ENCODE measurements at places on chromosomes 4 and X.

GRCh38 chrX:154595559-154596249 lies 10.8 kb downstream of the CTAG1A start:
- H3K36me3 ChIP-seq, result no peaks in the 10 kb centered on the region
- DNase-seq, result no peak
- no peak overlapping the region for H3K4me3 ChIP-seq
- no peak overlapping the region for H3K27ac ChIP-seq
- no peaks in the 10 kb centered on the region for H3K27me3 ChIP-seq

DNA sequence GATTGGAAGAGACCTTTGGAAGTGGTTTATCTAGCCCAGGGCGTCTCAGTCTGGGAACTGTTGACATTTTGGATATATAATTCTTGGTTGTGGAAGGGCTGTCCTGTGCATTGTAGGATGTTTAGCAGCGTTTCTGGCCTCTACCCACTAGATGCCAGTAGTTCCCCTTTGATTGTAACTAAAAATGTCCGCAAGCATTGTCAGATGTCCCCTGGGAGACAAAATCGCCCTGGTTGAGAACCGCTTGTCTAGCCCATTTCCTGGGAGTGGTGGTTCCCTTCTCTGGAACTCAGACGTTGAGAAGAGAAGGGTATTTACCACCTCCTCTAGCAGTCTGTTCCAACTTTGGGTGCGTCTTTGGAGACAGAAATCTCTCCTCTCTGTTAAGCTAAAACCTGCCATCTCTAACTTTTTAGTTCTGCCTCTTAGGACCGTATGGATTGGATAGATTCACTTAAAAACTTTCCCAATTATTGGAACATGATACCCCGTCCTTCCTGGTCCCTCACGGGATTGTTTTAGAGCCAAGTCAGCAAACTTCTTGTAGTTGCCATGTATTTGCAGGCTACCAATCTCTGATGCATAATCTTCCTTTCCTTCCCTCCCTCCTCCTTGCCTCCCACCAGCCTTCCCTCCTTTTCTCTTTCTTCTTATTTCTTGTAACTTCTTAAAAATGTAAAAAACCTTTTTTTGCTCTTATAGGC lies 13.9 kb downstream of the TMEM165 start:
- H3K4me3 ChIP-seq, result no peak overlapping the region
- H3K27ac ChIP-seq, result peak overlapping the region; percentile 71
- no peaks in the 10 kb centered on the region for H3K27me3 ChIP-seq
- peaks cover 11% of the 10 kb centered on the region for H3K4me1 ChIP-seq

DNA sequence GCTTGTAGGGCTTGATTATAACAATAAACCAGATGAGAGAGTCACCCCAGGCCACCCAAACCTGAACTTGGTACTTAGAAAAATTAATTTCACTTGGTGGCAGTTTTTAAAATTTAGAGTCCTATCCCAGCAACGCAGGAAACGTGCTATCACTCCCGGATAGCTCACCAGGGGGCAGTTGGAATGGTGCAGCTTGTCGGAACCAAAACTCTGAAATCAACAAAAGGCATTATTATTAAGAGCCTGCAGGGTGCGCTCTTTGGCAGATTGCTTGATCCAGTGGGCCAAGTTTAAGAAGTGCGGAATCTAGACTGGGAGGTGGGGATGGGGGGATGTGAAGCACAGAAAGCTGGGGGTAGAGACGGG lies 2.4 kb downstream of the FRAS1 start:
- H3K4me1 ChIP-seq, result peaks cover 3% of the 10 kb centered on the region
- no peaks in the 10 kb centered on the region for H3K36me3 ChIP-seq
- no peak overlapping the region for H3K27ac ChIP-seq

- no peaks in the 10 kb centered on the region for H3K27me3 ChIP-seq
- no peak for DNase-seq
- no peaks in the 10 kb centered on the region for H3K4me1 ChIP-seq
- H3K36me3 ChIP-seq, result no peaks in the 10 kb centered on the region
- no peak overlapping the region for H3K4me3 ChIP-seq
Observed at GRCh38 chr4:99219479-99219878, 433 bp upstream of the ADH6 start.

- no peaks in the 10 kb centered on the region for H3K4me1 ChIP-seq
- no peak overlapping the region for H3K4me3 ChIP-seq
- H3K27me3 ChIP-seq, result peaks cover 53% of the 10 kb centered on the region
- H3K27ac ChIP-seq, result no peak overlapping the region
- DNase-seq, result no peak
Observed at GRCh38 chrX:151184705-151185104, 8.3 kb downstream of the GPR50 start.

- DNase-seq, result no peak
- no peak overlapping the region for H3K4me3 ChIP-seq
- no peaks in the 10 kb centered on the region for H3K27me3 ChIP-seq
- H3K4me1 ChIP-seq, result no peaks in the 10 kb centered on the region
- H3K36me3 ChIP-seq, result no peaks in the 10 kb centered on the region
Observed at GRCh38 chrX:13080128-13080795, 35.8 kb upstream of the FAM9C start.

GRCh38 chr4:51885363-51885762 lies 42.4 kb downstream of the DCUN1D4 start:
- DNase-seq, result peak; percentile 50
- peaks cover 19% of the 10 kb centered on the region for H3K36me3 ChIP-seq
- H3K27ac ChIP-seq, result peak overlapping the region; percentile 13

DNA sequence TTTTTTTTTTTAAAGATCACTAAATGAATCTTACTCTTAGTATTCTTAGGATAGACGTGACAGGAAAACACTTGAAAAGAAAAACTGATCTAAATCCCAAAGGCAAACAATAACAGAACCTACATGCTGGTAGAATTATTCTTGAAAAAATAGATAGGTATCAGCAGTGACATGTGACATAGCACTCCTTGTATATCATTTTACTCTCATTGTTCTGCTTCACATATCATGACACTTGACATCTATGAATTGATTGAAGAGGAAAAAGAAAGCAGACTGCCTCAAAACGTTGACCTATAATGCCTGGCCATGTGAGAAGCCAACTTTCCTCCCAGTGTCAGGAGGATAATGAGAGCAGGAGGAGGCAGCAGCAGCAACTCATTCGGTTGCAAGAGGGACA lies 555.2 kb downstream of the GABRG1 start:
- H3K4me3 ChIP-seq, result no peak overlapping the region
- no peaks in the 10 kb centered on the region for H3K36me3 ChIP-seq
- no peak for DNase-seq
- H3K27ac ChIP-seq, result no peak overlapping the region
- H3K27me3 ChIP-seq, result no peaks in the 10 kb centered on the region
- H3K4me1 ChIP-seq, result no peaks in the 10 kb centered on the region

DNA sequence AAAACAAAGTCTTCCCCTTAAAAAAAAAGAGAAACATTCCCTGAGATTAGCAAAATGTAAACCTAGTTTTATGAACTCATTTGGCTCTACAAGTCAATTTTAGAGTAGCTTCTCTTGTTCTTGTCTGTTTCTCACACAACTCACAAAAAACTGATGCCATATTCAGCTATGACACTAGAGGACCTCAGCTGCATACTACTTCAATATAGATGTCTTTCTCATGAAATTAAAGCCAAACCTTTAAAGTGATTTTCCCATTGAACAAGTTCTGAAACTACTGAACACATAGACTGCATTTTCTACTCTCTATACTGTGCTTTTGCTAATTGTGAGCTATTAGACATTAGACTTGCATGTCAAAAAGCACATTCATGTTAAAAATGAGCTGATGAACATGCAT lies 49.8 kb downstream of the TBCK start:
- H3K27me3 ChIP-seq, result no peaks in the 10 kb centered on the region
- no peak overlapping the region for H3K27ac ChIP-seq
- no peak overlapping the region for H3K4me3 ChIP-seq
- H3K36me3 ChIP-seq, result no peaks in the 10 kb centered on the region

DNA sequence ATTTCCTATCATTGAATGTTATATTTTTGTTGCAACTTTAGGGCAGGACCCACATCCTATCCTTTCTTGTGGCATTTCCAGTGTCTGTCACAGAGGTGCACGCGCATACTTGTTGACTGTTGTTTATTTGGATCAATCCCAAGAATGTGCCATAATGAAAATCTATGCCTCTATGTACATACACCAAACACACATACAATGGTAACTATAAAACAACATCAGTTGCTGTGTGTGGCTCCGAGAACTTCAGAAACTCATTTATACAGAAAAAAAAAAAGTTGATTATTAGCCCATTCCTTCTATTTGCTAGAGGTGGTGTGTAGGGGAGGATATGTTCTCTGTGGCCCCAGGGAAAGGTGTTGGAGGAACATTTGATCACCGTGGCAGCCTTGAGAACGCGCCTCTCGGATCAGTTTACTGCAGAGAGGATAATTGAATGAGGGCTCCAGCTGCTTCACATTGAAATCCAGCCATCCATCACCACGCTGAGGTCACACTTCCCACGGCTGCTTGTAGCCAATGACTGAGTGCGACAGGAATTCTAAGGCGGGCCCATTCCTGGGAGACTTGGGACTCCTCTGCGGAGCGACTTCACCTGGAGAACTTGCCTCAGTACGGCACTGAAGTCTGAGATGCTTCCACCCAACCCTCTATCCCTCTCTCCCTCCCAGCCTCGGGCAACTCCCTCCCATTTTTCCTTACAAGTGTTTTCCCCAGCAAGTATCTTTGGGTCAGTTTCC lies 19.5 kb downstream of the SMPX start:
- no peak overlapping the region for H3K4me3 ChIP-seq
- H3K27me3 ChIP-seq, result no peaks in the 10 kb centered on the region
- DNase-seq, result no peak
- peak overlapping the region; percentile 37 for H3K27ac ChIP-seq
- H3K4me1 ChIP-seq, result peaks cover 50% of the 10 kb centered on the region

DNA sequence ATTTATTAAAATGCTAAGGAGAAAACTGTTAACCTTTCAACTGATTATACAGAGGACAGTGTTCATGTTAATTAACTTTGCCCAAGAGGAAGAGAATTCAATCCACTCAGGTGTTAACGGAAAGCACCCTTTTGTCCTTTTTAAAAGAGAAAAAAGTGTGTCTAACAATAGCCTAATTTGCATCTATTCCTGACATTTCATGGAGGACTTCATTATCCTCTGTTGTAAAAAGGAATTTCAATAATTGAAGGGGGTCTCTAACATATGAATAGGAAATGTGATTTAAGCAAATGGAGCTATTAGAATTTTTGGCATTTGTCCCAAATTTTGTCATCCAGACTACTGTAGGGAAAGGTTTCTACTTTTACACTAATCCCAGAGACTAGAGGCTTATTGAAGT lies 44.6 kb upstream of the GC start:
- H3K4me1 ChIP-seq, result peaks cover 32% of the 10 kb centered on the region
- H3K36me3 ChIP-seq, result no peaks in the 10 kb centered on the region
- no peaks in the 10 kb centered on the region for H3K27me3 ChIP-seq

GRCh38 chr4:104986306-104986705 lies 160.4 kb upstream of the TET2 start:
- no peak overlapping the region for H3K27ac ChIP-seq
- no peaks in the 10 kb centered on the region for H3K4me1 ChIP-seq
- no peak overlapping the region for H3K4me3 ChIP-seq
- H3K27me3 ChIP-seq, result no peaks in the 10 kb centered on the region
- DNase-seq, result no peak
- H3K36me3 ChIP-seq, result no peaks in the 10 kb centered on the region

GRCh38 chrX:70480660-70481018 lies 36.0 kb downstream of the DLG3 start:
- H3K4me1 ChIP-seq, result peaks cover 47% of the 10 kb centered on the region
- peak; percentile 45 for DNase-seq
- no peaks in the 10 kb centered on the region for H3K36me3 ChIP-seq
- peak overlapping the region; percentile 86 for H3K27ac ChIP-seq

DNA sequence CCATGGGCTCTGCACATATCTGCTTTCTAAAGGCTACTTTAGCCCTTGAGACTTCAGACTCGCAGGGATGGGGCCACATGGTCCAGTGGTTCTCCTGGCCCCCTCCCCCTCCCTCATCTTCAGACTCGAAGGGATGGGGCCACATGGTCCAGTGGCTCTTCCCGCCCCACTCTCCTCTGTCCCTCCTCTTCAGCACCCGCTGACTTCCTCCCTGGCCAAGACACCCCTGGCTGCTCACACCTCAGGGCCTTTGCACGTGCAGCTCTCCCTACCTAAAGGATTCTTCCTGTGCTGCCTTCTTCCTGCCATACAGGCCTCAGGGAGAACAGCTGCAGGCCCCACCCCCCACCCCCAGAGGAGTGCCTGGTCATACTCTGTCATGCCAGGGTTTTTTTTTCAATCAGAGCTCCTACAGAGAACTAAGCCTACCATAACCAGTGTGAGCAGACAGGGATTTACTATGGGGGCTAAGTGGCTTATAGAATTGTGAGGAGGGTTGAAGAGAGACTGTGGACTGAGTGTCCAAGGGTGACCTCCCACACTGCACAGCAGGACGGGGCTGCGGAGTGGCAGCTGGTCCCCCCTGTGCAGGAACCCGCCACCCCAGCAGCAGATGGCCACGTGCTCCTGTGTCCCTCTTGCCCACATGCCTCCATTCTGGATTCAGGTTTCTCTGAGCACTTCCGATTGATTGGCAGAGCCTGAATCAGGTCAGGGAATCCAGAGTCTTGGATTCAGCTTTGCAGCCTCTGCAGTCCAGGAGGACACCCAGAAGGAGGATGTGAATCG lies 6.1 kb upstream of the SPON2 start:
- peaks cover 24% of the 10 kb centered on the region for H3K27me3 ChIP-seq
- H3K27ac ChIP-seq, result no peak overlapping the region
- H3K4me1 ChIP-seq, result no peaks in the 10 kb centered on the region
- no peak for DNase-seq
- H3K36me3 ChIP-seq, result no peaks in the 10 kb centered on the region

DNA sequence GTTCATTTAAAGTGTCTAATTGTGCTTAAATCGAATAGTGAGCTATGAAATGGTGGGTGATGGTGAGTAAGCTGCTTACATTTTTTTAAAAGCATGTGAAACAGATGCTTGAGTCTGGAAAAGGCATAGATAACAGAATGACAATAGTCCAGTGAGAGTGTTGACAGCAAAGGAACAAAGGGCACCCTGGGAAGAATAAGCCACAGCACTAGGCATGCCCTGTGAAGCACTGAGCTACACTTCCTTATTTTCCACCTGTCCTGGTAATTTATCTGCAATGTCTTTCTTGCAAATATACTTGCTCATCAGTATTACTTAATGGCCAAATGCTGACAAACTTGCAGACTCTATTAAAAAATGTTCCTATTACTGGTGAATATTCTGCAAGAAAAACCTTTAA lies 168.7 kb downstream of the PRDM5 start:
- no peaks in the 10 kb centered on the region for H3K36me3 ChIP-seq
- H3K27ac ChIP-seq, result peak overlapping the region; percentile 80
- H3K27me3 ChIP-seq, result no peaks in the 10 kb centered on the region
- H3K4me3 ChIP-seq, result no peak overlapping the region

GRCh38 chr4:105634402-105635080 lies 73.9 kb downstream of the INTS12 start:
- DNase-seq, result no peak
- no peak overlapping the region for H3K4me3 ChIP-seq
- peaks cover 34% of the 10 kb centered on the region for H3K4me1 ChIP-seq
- peak overlapping the region; percentile 49 for H3K27ac ChIP-seq
- H3K36me3 ChIP-seq, result no peaks in the 10 kb centered on the region

GRCh38 chrX:68284281-68284904 lies 148.9 kb downstream of the OPHN1 start:
- no peak overlapping the region for H3K27ac ChIP-seq
- no peaks in the 10 kb centered on the region for H3K36me3 ChIP-seq
- no peaks in the 10 kb centered on the region for H3K27me3 ChIP-seq
- DNase-seq, result no peak

- no peaks in the 10 kb centered on the region for H3K36me3 ChIP-seq
- no peak for DNase-seq
- no peaks in the 10 kb centered on the region for H3K4me1 ChIP-seq
- H3K4me3 ChIP-seq, result no peak overlapping the region
- no peaks in the 10 kb centered on the region for H3K27me3 ChIP-seq
- H3K27ac ChIP-seq, result no peak overlapping the region
Observed at GRCh38 chr4:75545526-75545925, 10.3 kb upstream of the ODAPH start.

- H3K27me3 ChIP-seq, result no peaks in the 10 kb centered on the region
- H3K4me3 ChIP-seq, result no peak overlapping the region
- DNase-seq, result no peak
Observed at GRCh38 chrX:129788527-129788926, 8.8 kb downstream of the SASH3 start.
